ENCODE measurements at places on chromosomes 16 and 17.

GRCh38 chr16:66575060-66575459 lies 4.2 kb upstream of the CMTM2 start:
- DNase-seq, result no peak

- DNase-seq, result no peak
These were observed 38.6 kb upstream of the PMFBP1 start for GRCh38 chr16:72210555-72210954.

GRCh38 chr17:46144246-46144645 lies 49.0 kb downstream of the KANSL1 start:
- DNase-seq, result no peak

DNA sequence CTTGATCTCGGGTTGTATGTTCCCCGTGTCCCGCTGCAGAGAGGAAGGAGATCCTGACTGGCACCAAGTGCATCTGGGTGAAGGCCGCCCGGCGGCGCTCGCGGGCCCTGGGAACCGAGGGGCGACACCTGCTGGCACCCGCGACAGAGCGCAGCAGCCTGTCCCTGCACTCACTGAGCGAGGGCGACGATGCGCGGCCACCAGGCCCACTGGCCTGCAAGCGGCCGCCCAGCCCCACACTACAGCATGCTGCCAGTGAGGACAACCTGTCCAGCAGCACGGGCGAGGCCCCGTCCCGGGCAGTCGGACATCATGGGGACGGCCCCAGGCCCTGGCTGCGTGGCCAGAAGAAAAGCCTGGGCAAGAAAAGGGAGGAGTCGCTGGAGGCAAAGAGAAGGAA lies 7.5 kb downstream of the BTBD17 start:
- no peak for DNase-seq

All from BJ (cell line).